ENCODE measurements at places on chromosomes 6 and 20.

GRCh38 chr20:10225439-10226060, 6.9 kb downstream of the SNAP25 start:
- no peak for DNase-seq

GRCh38 chr20:57920971-57921370, 211.2 kb upstream of the PMEPA1 start:
- no peak for DNase-seq

DNA sequence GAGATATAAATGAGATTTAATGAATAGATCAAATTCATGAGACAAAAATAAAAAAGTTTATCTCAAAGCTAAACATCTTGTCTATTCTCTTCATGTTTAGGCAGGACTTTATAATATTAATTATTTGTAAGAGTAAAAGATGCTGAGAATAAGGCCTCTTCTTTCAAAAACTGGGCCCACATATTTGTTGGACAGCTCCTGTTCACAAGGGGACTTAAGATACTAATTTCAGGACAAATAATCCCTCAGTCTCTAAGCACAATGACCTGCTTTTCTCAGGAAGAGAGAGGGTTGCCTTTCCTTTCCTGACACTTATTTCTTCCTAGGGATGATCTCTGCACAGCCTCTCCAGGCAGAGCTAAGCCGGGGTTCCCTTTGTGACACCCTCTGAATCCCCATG, 43.3 kb downstream of the NOX3 start:
- no peak for DNase-seq

- DNase-seq, result no peak
Observed at GRCh38 chr6:16657768-16658167, 103.5 kb downstream of the ATXN1 start.

DNA sequence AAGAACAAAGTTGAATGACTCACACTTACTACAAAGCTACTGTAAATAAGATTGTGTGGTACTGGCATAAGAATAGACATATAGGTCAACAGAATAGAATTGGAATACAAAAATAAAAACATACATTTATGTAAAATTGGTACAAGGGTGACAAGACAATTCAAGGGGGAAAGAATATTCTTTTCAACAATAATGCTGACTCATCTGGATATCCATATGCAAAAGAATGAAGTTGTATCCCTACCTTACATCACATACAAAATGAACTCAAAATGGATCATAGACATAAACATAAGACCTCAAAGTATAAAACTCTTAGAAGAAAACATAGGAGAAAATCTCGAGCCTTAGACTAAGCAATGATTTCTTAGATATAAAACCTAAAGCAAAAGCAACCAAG, 50.9 kb downstream of the TRMT6 start:
- no peak for DNase-seq

DNA sequence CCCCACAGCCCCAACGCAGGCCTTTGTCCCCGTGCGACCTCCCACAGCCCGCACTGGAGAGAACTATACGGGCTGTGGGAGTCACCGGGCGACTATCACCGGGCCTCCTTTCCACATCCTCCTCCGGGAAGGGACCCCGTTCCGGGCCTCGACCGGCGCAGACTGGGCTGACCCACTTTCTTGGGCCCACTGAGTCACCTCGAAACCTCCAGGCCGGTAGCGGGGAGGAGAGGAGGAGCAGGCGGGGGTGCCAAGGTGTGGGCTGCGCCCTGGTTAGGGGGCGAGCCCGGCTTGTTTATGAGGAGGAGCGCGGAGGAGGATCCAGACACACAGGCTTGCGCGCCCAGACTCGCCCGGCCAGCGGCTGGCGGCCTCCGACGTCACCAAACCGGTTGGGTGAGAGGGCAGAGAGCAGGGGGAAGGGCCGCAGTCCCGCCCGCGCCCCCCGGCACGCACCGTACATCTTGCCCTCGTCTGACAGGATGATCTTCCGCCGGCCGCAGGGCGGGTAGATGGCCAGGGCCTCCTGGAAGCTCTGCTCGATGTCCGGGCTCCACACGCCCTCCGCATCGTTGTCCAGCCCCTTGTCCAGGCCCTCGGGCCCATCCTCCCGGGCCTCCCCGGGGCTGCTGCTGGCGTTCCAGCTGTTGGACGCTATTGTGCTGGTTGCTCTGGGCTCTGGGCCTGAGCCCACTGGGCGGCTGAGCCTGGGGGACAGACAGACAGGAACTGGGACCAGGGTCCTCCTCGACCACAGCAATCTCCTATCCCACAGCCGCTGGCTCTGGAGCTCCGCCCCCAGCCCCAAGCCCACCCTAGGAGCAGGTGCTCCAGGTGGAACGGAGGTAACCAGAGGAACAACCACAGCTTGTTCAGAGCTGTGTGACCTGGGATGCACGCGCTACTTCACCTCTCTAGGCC, 10.6 kb downstream of the TEAD3 start:
- no peak for DNase-seq

DNA sequence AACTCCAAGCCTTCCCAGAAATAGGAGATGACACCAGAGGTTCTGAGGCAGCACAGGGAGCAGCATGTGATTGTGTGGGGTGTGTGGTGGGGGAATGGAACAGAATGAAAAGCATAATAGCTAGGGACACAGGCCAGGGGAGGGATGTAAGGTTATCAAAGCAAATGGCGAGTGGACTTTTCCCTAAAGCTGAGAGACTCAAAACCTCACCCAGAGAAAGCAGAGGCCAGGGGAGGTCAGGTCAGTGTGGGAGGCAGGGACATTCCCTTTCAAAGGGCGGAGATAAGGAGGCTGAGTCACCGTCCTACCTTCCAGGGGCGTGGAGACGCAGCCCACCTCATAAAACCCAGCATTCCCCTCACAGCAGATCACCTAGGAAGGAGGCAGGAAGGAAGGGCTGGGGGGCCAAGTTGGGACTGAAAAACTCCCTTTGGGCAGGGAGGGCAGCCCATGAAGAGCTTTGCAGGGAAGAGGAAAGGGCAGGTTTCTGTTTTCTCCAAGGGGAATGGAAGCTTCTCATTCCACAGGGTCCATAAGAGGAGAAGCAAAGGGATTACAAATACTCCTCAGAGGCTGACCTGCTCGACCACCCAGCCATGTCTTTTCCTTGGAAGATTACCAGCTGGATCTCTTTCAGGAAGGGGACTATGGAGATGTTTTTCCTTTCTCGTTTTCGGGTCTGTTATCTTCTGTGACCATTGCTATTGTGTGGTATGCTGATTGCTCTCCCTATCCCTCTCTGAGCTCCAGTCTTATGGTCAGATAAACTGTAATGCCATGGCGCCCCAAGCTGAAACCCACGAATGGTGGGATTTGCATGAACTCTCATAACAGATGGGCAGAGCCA, 9.6 kb upstream of the LY6G5C start:
- no peak for DNase-seq

GRCh38 chr20:33113387-33113908, 34.0 kb downstream of the BPIFB4 start:
- no peak for DNase-seq

GRCh38 chr6:11775791-11776409, 2.7 kb downstream of the ADTRP start:
- DNase-seq, result no peak

- peak; percentile 79 for DNase-seq
Observed at GRCh38 chr6:170224694-170225660, 65.9 kb downstream of the DLL1 start.

DNA sequence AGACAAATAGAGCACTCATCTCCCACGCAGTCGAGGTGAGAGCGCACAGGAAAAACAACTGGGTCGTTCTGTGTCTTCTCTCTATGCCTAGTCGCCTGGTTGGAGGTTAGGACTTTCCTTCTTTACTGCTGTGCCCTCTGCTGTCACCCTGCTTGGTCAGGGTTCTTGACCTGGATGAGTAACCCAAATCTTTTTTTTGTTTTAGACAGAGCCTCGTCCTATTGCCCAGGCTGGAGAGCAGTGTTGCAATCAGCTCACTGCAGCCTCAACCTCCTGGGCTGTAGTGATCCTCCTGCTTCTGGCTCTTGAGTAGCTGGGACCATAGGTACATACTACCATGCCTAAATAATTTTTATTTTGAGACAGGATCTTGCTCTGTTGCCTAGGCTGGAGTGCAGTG, 24.5 kb downstream of the PRPF6 start:
- DNase-seq, result no peak

- DNase-seq, result no peak
Observed at GRCh38 chr6:48486876-48487275, 375.9 kb upstream of the PTCHD4 start.

GRCh38 chr6:164827537-164827936, 481.9 kb downstream of the C6orf118 start:
- no peak for DNase-seq

GRCh38 chr6:15501826-15502445, 160.9 kb downstream of the DTNBP1 start:
- DNase-seq, result no peak

DNA sequence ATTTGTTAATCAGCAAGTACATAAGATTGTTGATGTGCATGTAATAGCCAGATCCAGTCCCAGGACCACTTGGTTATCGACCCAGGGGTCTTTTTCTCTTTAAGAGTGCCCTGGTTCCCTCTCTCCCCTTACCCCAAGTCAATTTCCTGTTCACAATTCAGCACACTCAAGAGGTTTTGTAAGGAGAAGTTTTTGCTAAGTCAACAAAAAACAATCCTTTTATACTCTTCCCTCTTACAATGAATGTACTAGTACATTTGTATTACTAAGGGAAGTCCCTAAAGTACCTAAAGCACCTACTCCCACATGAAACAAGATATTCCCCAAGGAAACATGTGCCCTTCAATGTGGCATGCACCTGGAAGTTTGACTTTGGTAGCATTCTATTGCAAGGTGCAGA, 1.6 kb upstream of the NT5DC1 start:
- DNase-seq, result no peak

Measured in NCI-H774 (cell line).